ENCODE measurements at places on chromosomes 7 and 10.

DNA sequence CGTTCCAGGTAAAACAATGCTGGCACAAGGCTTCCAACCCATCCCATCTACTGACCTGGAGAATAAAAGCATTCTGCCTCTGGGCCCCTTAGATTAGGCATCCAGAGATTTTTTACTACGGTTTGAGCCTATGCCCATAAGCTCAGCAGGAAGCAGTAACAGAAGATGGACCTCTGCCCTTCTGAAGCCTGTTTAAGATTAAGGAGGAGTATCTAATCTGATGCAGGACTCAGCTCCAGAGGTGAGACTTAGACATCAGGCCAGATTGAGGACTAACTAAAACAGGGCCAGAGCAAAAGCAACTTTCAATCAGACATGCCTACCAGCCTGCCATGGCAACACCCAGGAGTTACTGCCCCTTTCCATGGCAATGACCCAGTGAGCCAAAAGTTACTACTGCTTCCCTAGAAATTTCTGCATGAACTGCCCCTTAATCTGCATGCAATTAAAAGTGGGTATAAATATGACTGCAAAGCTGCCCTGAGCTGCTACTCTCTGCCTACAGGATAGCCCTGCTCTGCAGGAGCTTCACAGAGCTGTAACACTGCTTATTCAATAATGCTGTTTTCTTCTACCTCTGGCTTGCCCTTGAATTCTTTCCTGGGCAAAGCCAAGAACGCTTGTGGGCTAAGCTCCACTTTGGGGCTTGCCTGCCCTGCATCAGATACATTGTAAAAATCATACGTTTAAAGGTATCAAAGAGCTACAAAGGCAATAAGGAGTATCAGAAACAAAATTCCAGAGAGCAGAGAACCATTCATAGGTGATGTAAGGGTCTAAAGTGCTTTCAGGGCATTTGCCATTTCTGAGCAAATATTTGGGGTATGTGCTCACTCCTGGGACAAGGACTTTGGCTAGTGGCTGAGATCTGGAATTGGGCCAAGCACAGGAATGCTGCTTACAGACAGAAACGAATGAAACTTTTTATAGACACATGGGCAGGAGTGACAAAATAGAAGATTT lies 25.0 kb upstream of the CNNM1 start:
- no peaks in the 10 kb centered on the region for H3K27me3 ChIP-seq
- no peaks in the 10 kb centered on the region for H3K4me1 ChIP-seq

DNA sequence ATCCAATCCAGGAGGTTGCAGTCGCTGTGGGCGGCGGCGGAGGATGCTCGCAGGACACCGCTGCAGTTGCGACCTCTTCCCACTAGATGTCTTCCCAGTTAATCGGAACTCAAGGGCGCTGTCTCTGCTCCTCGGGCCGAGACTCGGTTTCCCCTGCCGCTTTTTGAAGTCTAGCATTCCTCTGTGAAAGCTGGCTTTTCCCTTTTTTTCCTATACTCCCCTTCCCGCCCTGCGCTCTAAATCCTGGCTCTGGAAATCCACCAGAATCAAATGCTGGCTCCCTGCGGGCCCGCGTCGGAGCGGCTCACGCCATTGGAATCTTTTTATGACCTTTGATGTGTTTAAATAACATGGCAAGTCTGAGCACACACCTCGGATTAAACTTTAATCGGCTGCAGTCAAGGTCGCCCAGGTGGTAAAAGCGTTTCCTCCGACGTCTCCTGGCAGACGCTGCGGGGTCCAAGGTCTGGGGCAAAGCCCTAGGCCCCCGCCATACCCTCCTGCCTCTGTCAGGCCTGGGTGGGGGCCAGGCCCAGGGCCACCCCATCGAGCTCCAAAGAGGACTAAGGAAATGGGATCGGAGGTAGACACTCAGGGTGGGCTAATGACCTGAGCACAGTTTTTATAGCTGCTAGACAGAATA lies 10.7 kb upstream of the HOXA13 start:
- H3K27ac ChIP-seq, result no peak overlapping the region
- DNase-seq, result no peak
- H3K4me3 ChIP-seq, result peak overlapping the region; percentile 32
- H3K36me3 ChIP-seq, result no peaks in the 10 kb centered on the region
- peaks cover 19% of the 10 kb centered on the region for H3K4me1 ChIP-seq

GRCh38 chr7:115008465-115009114 lies 86.7 kb downstream of the MDFIC start:
- no peaks in the 10 kb centered on the region for H3K36me3 ChIP-seq
- no peak overlapping the region for H3K4me3 ChIP-seq
- no peak for DNase-seq
- no peaks in the 10 kb centered on the region for H3K27me3 ChIP-seq
- peaks cover 23% of the 10 kb centered on the region for H3K4me1 ChIP-seq

GRCh38 chr10:38003588-38003987 lies 6.9 kb upstream of the ZNF33A start:
- no peak overlapping the region for H3K27ac ChIP-seq
- H3K4me3 ChIP-seq, result no peak overlapping the region
- no peak for DNase-seq
- no peaks in the 10 kb centered on the region for H3K4me1 ChIP-seq
- no peaks in the 10 kb centered on the region for H3K27me3 ChIP-seq
- no peaks in the 10 kb centered on the region for H3K36me3 ChIP-seq

DNA sequence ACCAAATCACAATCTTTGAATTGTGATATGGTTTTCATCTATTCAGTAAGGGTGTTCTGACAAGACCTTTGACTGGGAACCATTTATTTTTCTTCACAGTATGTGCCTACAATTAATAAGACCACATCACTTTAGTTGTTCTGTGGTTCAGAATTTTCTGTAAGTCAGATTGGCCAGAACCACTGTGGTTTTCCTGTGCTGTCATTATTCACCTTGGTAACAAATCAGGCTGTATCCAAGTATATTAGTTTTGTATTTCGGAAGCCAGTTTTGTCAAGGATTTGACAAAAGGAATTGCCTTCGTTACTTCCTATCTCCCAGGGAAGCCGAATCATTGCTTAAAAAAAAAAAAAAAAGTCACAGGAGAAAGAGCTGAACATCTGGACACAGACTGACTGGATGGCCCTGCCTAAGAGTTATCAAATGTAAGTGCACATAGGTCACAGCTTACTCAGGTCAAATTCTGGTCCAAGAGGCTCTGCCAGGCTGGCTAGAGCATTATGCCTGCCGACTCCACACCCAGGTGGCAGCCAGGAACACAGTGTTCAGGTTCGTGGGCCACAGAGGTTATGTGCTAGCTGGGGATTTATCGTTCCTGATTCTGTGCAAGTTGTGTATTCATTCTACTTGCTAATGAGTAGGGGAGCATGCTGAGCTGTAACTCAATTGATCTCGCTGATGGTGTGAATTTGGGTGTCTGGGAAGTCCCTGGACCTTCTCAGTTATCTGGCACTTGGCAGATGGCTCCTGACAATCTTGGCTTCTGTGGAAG lies 175.3 kb downstream of the JAZF1 start:
- H3K36me3 ChIP-seq, result no peaks in the 10 kb centered on the region
- peaks cover 9% of the 10 kb centered on the region for H3K4me1 ChIP-seq
- H3K27me3 ChIP-seq, result no peaks in the 10 kb centered on the region
- H3K4me3 ChIP-seq, result no peak overlapping the region
- DNase-seq, result no peak

DNA sequence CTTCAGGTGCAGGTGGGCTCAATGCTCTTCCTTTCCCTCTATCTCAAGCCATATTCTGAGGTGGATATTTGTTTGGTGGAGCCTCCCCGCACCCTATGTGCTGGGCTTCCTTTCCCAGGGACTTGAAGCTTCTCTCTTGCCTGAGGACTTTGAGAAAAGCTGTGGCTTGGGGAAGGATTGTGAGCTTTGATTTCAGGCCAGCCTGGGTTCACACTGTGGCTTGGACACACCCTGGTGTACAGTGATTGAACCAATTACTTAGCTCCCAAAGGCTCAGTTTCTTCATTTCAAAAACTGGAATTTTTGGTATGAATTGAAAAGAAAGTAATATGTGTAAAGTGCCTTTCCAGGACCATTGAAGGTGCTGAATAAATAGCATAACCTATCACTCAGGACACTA lies 224.5 kb upstream of the GLI3 start:
- no peaks in the 10 kb centered on the region for H3K4me1 ChIP-seq
- H3K36me3 ChIP-seq, result no peaks in the 10 kb centered on the region
- no peak overlapping the region for H3K4me3 ChIP-seq
- no peak for DNase-seq
- H3K27me3 ChIP-seq, result no peaks in the 10 kb centered on the region

GRCh38 chr7:154744256-154744860 lies 258.6 kb downstream of the PAXIP1 start:
- DNase-seq, result no peak
- no peaks in the 10 kb centered on the region for H3K4me1 ChIP-seq
- H3K27me3 ChIP-seq, result no peaks in the 10 kb centered on the region

DNA sequence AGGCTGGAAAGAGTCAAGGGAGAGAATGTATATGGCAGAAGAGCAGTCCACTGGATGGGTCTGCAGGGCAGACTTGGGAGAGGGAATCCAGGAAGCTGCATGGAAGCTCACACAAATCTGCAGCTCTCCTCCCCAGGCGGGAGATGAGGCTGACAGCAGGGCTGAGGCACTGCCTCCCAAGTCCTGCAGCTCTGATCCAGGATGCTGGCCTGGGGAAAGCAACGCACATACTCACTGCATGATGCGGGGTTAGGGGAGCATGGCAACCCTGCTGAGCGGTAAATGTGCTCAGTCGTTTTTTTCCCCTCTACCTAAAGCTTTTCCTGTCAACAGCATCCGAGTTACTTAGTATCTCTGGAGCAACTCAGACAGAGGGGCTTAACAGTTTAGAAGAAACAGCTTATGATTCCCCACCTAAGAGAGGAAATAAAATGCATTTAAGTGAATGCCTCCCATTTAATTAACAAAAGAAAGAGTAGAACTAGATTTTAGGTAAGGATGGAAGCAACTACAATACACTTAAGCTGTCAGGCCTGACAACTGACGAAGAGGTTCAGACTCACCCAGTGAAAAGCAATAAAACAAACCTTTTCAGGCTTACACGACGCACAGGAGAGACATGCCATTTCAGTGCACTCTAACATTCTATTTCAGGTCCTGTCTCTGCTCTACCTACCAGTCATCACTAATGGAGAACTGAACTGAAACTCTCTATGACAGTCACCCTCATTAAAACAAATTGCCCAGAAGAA lies 37.0 kb downstream of the CHCHD3 start:
- H3K4me1 ChIP-seq, result no peaks in the 10 kb centered on the region
- no peaks in the 10 kb centered on the region for H3K27me3 ChIP-seq
- no peak for DNase-seq
- peaks cover 3% of the 10 kb centered on the region for H3K36me3 ChIP-seq

GRCh38 chr7:157239571-157240270 lies 97.1 kb upstream of the DNAJB6 start:
- no peaks in the 10 kb centered on the region for H3K27me3 ChIP-seq
- DNase-seq, result no peak
- peaks cover 18% of the 10 kb centered on the region for H3K36me3 ChIP-seq
- no peak overlapping the region for H3K27ac ChIP-seq
- H3K4me3 ChIP-seq, result no peak overlapping the region
- no peaks in the 10 kb centered on the region for H3K4me1 ChIP-seq

DNA sequence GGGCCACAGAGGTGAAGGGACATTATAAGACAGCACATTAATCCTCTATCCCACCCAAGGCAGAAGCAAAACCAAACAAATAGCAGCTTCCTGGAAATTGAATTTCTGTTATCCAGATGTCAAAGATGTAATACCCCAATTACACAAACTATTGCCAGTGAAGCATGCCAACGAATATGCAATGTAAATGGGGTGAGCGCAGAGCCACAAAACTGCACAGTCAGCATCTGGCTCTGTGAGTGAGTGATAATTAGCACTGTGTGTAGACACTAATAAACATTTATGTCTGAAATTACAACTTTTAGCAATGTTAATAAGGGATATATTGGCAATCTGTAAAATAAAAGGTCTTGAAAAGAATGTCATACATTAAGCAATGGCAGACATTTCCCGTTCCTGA lies 3.2 kb downstream of the BEND7 start:
- no peak overlapping the region for H3K27ac ChIP-seq
- H3K27me3 ChIP-seq, result no peaks in the 10 kb centered on the region
- H3K4me1 ChIP-seq, result peaks cover 24% of the 10 kb centered on the region
- no peaks in the 10 kb centered on the region for H3K36me3 ChIP-seq

DNA sequence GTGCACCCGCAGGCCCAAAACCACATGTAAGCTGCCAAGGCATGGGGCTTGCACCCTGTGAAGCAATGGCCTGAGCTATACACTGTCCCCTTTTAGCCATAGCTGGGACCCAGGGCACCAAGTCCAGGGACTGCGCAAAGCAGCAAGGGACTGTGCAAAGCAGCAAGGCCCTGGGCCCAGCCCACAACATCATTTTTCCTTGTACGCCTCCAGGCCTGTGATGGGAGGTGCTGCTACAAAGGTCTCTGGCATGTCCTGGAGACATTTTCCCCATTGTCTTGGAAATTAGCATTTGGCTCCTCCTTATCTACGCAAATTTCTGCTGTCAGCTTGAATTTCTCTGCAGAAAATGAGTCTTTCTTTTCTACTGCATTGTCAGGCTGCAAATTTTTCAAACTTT lies 24.8 kb downstream of the ARHGAP19 start:
- H3K27me3 ChIP-seq, result no peaks in the 10 kb centered on the region
- no peak overlapping the region for H3K4me3 ChIP-seq
- no peak overlapping the region for H3K27ac ChIP-seq
- no peaks in the 10 kb centered on the region for H3K4me1 ChIP-seq
- DNase-seq, result no peak

DNA sequence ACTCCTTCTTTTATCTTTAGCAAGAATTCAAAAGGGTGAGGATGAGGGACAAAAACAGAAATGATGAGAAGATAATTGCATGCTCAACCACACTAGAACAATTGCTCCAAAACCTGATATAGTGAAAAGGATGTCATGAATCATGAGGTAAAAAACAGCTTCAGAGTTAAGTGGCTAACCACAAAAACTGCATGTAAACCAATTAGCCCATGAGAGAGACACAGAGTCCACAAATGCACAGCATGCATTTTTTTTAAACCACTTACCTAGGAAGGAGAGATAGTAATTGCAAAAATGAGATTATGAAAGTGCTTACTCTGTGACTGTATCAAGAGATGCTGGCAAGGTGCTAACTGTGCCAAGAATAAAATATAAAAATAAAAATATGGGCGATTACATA lies 132.9 kb downstream of the MBL2 start:
- no peak overlapping the region for H3K27ac ChIP-seq
- no peaks in the 10 kb centered on the region for H3K27me3 ChIP-seq
- no peak overlapping the region for H3K4me3 ChIP-seq
- no peaks in the 10 kb centered on the region for H3K4me1 ChIP-seq
- DNase-seq, result no peak

DNA sequence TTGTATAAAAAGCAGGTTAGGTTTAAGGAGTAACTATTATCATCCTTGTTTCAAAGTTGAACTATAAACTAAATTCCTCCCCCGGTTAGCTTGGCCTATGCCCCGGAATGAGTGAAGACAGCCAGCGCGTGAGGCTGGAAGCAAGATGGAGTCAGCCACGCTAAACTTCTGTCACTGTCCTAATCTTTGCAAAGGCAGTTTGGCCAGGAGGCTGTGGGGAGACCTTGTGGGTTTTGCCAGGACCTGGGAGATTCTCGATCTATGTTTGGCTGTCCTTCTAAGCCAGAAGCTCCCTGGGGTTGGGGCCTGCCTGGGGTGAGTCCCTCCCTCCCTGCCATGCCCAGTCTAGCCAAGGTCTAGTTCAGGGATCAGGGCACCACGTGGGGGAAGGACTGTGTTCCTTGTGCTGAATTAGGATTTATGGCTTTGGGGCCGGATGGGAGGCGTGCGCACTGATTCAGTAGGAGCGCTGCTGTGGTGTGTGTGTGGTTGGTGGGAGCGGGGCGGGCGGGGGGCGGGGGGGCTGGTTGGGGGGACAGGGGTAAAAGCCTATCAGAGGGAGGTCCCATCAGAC lies 871 bp upstream of the GTF2IRD1 start:
- peak overlapping the region; percentile 83 for H3K4me3 ChIP-seq
- peaks cover 33% of the 10 kb centered on the region for H3K4me1 ChIP-seq
- no peaks in the 10 kb centered on the region for H3K36me3 ChIP-seq
- no peak for DNase-seq

Measured in suprapubic skin (tissue), 4 donors.